ENCODE measurements at places on chromosomes 5 and 9.

DNA sequence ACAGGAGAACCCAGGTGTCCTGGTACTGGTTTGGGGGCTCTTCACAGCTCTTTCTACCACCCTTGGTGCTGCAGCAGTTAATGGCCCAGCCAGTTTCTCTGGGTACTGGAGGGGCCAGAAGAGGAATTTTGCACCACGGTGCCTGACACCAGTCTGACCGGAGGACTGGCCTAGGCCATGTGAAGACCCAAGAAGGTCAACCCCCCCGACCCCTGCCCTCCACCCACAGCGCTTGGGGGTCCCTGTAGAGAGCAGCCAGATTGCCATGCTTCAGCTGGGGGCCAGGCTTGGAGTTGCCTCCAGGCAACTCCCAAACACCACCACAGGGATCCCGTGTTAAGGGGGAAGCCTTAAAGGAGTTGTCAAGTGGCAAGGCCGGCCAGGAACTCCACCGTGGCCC is 6.2 kb downstream of the ARSI start:
- no peaks in the 10 kb centered on the region for H3K4me1 ChIP-seq
- DNase-seq: no peak
- no peaks in the 10 kb centered on the region for H3K27me3 ChIP-seq
- H3K27ac ChIP-seq: no peak overlapping the region
- no peaks in the 10 kb centered on the region for H3K36me3 ChIP-seq

DNA sequence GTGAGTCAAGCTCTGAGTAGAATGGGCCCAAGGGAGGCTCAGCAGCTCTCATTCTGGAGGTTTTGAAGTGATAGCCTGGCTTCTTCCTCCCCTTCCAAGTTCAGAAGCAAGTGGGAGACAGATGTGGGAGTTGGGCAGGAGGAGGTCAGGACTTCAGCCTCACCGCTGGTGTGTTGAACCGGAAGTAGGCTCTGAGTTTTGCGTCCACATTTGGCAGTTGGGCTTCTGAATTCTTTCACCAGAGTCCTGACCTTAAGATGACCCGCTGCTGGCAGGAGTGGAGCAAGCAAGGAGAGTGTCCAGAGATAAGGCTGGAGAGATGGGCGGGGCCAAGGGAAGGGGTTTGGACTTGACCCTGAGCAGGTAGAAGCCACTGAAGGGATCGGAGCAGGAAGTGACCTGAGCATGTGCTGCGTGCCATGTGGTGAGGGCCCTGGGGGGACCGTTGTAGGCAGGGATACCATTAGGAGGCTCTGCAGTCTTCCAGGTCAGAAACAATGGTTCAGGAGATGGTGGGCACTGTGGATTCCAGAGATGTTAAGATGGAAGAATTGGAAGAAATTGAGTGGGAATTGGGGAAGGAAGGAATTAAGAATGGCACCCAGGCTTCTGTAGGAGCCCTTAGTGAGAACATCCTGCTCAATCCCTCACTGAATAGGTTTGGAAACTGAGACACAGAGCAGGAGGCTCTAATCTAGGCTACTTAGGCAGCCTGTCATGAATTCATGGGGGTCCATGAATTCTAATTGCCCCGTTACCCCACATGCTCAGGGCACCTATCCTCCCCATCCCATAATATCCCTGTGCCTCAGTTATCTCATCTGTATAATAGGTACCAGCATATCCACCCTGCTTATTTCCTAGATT is 25.9 kb downstream of the GALNT12 start:
- H3K4me1 ChIP-seq: no peaks in the 10 kb centered on the region
- DNase-seq: no peak
- no peak overlapping the region for H3K27ac ChIP-seq
- H3K36me3 ChIP-seq: no peaks in the 10 kb centered on the region
- no peak overlapping the region for H3K4me3 ChIP-seq

GRCh38 chr5:107968406-107968843 is 297.7 kb upstream of the EFNA5 start:
- H3K27me3 ChIP-seq: no peaks in the 10 kb centered on the region
- H3K27ac ChIP-seq: peak overlapping the region; percentile 55
- DNase-seq: no peak
- no peak overlapping the region for H3K4me3 ChIP-seq
- no peaks in the 10 kb centered on the region for H3K36me3 ChIP-seq
- H3K4me1 ChIP-seq: peaks cover 14% of the 10 kb centered on the region

GRCh38 chr5:50623666-50624065 is 42.8 kb upstream of the PARP8 start:
- H3K4me3 ChIP-seq: no peak overlapping the region
- H3K27ac ChIP-seq: no peak overlapping the region
- H3K27me3 ChIP-seq: no peaks in the 10 kb centered on the region
- H3K4me1 ChIP-seq: no peaks in the 10 kb centered on the region

- H3K4me3 ChIP-seq: no peak overlapping the region
- H3K27me3 ChIP-seq: no peaks in the 10 kb centered on the region
- H3K4me1 ChIP-seq: no peaks in the 10 kb centered on the region
- no peaks in the 10 kb centered on the region for H3K36me3 ChIP-seq
Measured at GRCh38 chr5:92435781-92436180, 1052.7 kb upstream of the ARRDC3 start.

GRCh38 chr9:37640246-37640645 is 10.5 kb upstream of the FRMPD1 start:
- DNase-seq: no peak
- H3K27ac ChIP-seq: no peak overlapping the region
- H3K4me3 ChIP-seq: no peak overlapping the region
- H3K27me3 ChIP-seq: no peaks in the 10 kb centered on the region

- no peaks in the 10 kb centered on the region for H3K36me3 ChIP-seq
- H3K27me3 ChIP-seq: no peaks in the 10 kb centered on the region
- H3K4me1 ChIP-seq: no peaks in the 10 kb centered on the region
- no peak for DNase-seq
- no peak overlapping the region for H3K27ac ChIP-seq
Measured at GRCh38 chr5:93874080-93874479, 132.7 kb upstream of the POU5F2 start.

DNA sequence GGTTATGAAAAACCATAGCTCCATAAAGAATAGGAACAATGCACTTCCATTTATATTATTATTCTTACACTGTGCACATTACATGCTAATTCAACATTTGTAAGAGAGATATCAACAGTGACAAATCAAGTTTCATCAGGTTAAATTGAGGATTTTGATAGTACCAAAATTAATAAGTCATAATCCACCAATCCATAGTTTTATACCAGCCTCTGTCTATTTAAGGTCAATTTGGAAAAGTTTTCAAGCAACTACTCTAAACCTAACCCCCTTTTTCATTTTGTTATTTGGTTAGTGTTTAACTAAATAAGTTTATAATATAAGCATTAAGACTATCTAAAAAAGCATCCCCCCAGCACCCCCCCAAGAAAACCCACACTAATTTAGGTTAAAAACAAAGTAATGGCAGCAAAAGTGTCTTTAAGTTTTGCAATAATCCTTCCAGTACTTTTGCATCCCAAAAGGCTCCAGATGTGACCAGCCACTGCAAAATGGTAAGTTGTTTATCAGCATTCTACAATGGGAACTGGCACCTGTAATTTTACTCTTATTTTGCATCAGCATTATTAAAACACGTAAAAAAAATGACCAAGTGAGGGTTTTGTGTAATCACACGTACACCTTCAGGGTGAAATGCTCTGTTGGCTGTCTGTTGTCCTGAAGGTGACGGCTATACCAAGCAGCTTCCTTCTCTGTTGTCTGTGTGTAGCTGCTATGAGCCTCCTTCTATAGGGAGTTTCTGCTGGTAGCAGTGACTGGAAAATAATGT is 36.8 kb upstream of the SSBP2 start:
- H3K27me3 ChIP-seq: no peaks in the 10 kb centered on the region
- peak; percentile 35 for DNase-seq
- peaks cover 43% of the 10 kb centered on the region for H3K4me1 ChIP-seq
- H3K36me3 ChIP-seq: no peaks in the 10 kb centered on the region
- peak overlapping the region; percentile 2 for H3K27ac ChIP-seq
- H3K4me3 ChIP-seq: peak overlapping the region; percentile 32

- DNase-seq: no peak
- H3K36me3 ChIP-seq: peaks cover 54% of the 10 kb centered on the region
- no peak overlapping the region for H3K4me3 ChIP-seq
- H3K4me1 ChIP-seq: no peaks in the 10 kb centered on the region
Measured at GRCh38 chr9:132283165-132283564, 71.6 kb downstream of the SETX start.

DNA sequence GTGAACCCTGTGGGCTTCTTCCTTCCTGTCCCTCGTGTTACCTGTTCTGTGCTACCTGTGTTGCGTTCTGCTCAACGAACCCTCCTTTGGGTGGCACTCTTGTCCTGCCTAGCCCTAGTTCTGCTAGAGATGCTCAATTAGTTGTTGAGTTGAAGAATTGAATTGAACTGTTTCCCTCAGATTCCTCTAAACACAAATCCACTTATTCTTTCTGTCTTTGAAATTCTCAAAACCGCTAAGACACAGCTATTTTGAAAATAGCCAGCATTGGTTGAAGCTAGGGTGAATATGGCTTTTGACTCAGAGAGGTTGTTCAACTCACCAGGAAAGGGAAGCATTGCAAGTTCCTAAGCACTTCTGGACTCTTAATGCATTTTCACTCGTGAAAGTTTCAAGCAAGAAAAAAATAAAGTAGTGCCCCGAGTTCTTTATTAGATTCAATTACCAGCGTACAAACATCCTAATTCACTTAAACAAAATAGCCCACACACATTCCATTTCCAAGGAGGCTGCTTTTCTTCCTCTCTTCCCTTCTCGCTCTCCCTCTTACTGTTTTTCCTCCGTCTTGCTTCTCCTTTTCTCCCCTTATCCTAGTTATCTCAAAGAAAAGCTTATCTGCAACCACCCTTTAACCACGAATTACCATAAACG is 642 bp upstream of the ITGA1 start:
- no peak for DNase-seq
- H3K4me3 ChIP-seq: peak overlapping the region; percentile 87
- peak overlapping the region; percentile 94 for H3K27ac ChIP-seq
- no peaks in the 10 kb centered on the region for H3K36me3 ChIP-seq
- H3K27me3 ChIP-seq: no peaks in the 10 kb centered on the region

GRCh38 chr5:87899208-87899661 is 369.4 kb downstream of the TMEM161B start:
- no peak overlapping the region for H3K4me3 ChIP-seq
- H3K4me1 ChIP-seq: no peaks in the 10 kb centered on the region
- H3K36me3 ChIP-seq: no peaks in the 10 kb centered on the region
- no peak overlapping the region for H3K27ac ChIP-seq
- DNase-seq: no peak

GRCh38 chr5:141155540-141156374 is 5.9 kb downstream of the PCDHB6 start:
- no peak overlapping the region for H3K27ac ChIP-seq
- H3K36me3 ChIP-seq: no peaks in the 10 kb centered on the region
- no peaks in the 10 kb centered on the region for H3K4me1 ChIP-seq
- H3K4me3 ChIP-seq: no peak overlapping the region

DNA sequence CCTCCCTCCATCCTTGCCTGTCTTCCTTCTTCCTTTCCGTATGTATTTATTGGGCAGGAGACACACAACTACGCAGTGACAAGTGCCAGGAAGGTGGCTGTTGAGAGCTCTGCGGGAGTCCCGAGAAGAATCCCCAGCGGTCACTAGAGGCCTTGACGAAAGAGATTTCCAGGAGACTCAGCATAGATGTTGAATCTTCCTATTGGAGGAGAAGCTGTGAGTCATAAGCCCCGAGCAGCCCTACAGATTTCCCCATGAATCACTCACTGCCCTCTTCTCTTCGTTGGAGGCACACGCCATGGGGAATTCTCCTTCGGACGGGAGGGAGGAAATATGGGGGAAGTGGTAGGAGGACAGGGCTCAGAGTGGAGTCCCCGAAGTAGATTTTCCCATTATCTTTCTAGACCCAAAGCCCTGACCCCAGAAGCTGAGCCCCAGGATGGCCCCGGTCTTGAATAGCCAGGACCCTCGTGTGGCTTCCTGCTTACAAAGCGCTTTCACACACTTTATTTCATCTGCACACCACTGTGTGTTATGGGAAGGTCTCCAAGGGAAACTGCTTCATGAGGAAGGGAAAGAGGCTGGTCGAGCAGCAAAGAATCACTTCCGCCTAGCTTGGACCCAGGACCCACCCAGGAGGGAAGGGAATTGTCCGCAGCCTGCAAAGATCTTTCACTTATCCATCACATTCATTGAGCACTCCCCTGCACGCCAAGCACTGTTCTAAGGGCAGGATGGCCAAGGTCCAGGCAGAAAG is 12.7 kb downstream of the DUSP1 start:
- DNase-seq: no peak
- H3K27me3 ChIP-seq: no peaks in the 10 kb centered on the region
- H3K27ac ChIP-seq: no peak overlapping the region
- H3K4me1 ChIP-seq: no peaks in the 10 kb centered on the region
- H3K36me3 ChIP-seq: no peaks in the 10 kb centered on the region

DNA sequence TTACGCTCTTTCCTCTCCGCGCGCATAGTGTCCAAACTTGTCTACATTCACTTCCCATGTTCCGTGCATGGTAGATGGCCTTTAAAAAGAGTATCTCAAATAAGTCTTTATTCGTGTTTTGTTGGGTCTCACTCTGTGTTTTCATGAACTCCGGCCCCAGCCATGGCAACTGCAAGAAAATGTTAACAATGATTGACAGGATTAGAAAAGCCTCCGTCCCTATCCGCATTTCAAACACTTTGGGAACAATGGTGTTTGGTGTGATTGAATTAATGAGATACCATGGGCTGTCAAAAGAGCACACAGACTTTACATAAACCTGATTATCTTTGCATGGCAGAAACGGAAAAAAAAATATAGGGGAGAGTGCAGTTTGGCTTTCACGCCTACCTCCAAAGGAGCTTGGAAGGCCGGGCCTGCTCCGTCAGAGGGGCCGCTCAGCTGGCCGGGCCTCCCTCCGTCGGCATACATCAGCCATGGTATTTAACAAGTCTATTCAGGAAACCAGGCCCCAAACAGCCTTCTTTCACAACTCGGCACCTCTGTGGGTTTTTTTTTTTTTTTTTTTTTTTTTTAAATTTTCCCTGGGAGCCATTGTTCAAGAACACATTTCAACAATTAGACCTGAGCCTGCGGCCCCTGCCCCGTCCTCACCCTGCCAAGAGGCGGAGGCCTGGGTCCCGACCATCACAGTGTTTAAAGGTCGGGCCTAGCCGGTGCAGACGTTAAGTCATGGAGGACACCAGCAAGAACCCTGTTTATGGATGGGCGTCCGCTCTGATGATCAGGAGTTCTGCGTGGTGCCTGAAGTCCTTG is 323.8 kb upstream of the IRX4 start:
- no peaks in the 10 kb centered on the region for H3K4me1 ChIP-seq
- H3K4me3 ChIP-seq: no peak overlapping the region
- no peak overlapping the region for H3K27ac ChIP-seq
- no peak for DNase-seq
- no peaks in the 10 kb centered on the region for H3K27me3 ChIP-seq
- H3K36me3 ChIP-seq: no peaks in the 10 kb centered on the region

- no peaks in the 10 kb centered on the region for H3K36me3 ChIP-seq
- no peak for DNase-seq
- H3K27ac ChIP-seq: peak overlapping the region; percentile 67
Measured at GRCh38 chr5:61332358-61332749, 296 bp downstream of the ZSWIM6 start.
